ENCODE measurements at places on chromosomes 6 and 20. TPM values are rescaled to one million over a fixed set of nuclear protein-coding genes. Genes with fewer than 3 reads are reported as not detected.

The FOXQ1 gene
- total RNA-seq, result 3.7 TPM

The BPIFA1 gene
- not detected for total RNA-seq

The GPR63 gene
- 0.61 TPM for total RNA-seq

The WFDC2 gene
- not detected for total RNA-seq

The KHDC1 gene
- 3.8 TPM for total RNA-seq

The MYH7B gene
- 0.20 TPM for total RNA-seq

The TSPO2 gene
- 0.10 TPM for total RNA-seq

The PSORS1C2 gene
- total RNA-seq, result not detected

The ULBP2 gene
- total RNA-seq, result 3.8 TPM

The CLIC5 gene
- total RNA-seq, result not detected

The RFX6 gene
- not detected for total RNA-seq

The DTNBP1 gene
- 13.3 TPM for total RNA-seq

The PPP1R16B gene
- total RNA-seq, result 0.14 TPM

The ZC3H12D gene
- total RNA-seq, result 0.20 TPM

The PKIB gene
- total RNA-seq, result 0.66 TPM

The MAP3K5 gene
- total RNA-seq, result 3.5 TPM

The TNFRSF21 gene
- 29.6 TPM for total RNA-seq

The SIRPD gene
- total RNA-seq, result not detected

Measured in A549 treated with CpdA at 1 μM for 4 hours (cell line).